ENCODE measurements at places on chromosomes 3 and 15. TPM values are rescaled to one million over a fixed set of nuclear protein-coding genes. Genes with fewer than 3 reads are reported as not detected.

LRTM1 gene
- not detected for total RNA-seq

GCNT3 gene
- not detected for total RNA-seq

LDHAL6B gene
- total RNA-seq = not detected

SNRPA1 gene
- total RNA-seq = 22.6 TPM

GREM1 gene
- 0.98 TPM for total RNA-seq

MTHFS gene
- 10.1 TPM for total RNA-seq

CAND2 gene
- 5.2 TPM for total RNA-seq

CACNA2D2 gene
- total RNA-seq = not detected

MYZAP gene
- 14.4 TPM for total RNA-seq

RGMA gene
- 0.10 TPM for total RNA-seq

PPCDC gene
- 12.7 TPM for total RNA-seq

TBC1D23 gene
- total RNA-seq = 45.9 TPM

FHIT gene
- 1.4 TPM for total RNA-seq

SAXO2 gene
- total RNA-seq = 1.8 TPM

CADPS gene
- not detected for total RNA-seq

CIB2 gene
- 2.9 TPM for total RNA-seq

SLC33A1 gene
- total RNA-seq = 32.3 TPM

SLC24A5 gene
- total RNA-seq = not detected

HRG gene
- total RNA-seq = not detected

RETNLB gene
- total RNA-seq = not detected

RASL12 gene
- total RNA-seq = not detected

TMEM212 gene
- not detected for total RNA-seq

RBMS3 gene
- 49.6 TPM for total RNA-seq

STAC gene
- 0.57 TPM for total RNA-seq

TTC21A gene
- total RNA-seq = 3.6 TPM

SPRED1 gene
- 24.5 TPM for total RNA-seq

ITIH1 gene
- total RNA-seq = not detected

PARP16 gene
- total RNA-seq = 6.2 TPM

SUSD5 gene
- total RNA-seq = 4.3 TPM

KBTBD8 gene
- total RNA-seq = 3.5 TPM

CHRM5 gene
- total RNA-seq = not detected

PLA2G4F gene
- not detected for total RNA-seq

INKA1 gene
- total RNA-seq = 15.4 TPM

RHCG gene
- total RNA-seq = not detected

WDR48 gene
- 25.5 TPM for total RNA-seq

CPA3 gene
- total RNA-seq = 0.98 TPM

CFAP91 gene
- 0.33 TPM for total RNA-seq

GRAMD2A gene
- total RNA-seq = not detected

CCNDBP1 gene
- total RNA-seq = 71.9 TPM

HAUS2 gene
- 27.8 TPM for total RNA-seq

RTP3 gene
- not detected for total RNA-seq

SCAMP2 gene
- 37.2 TPM for total RNA-seq

ISL2 gene
- 0.33 TPM for total RNA-seq

PLD1 gene
- total RNA-seq = 65.4 TPM

GOLGA6L22 gene
- not detected for total RNA-seq

SLC25A38 gene
- 17.0 TPM for total RNA-seq

SCN11A gene
- total RNA-seq = under 0.01 TPM

TMCO5A gene
- not detected for total RNA-seq

GOLGA8Q gene
- 0.48 TPM for total RNA-seq

C3orf22 gene
- total RNA-seq = not detected

SKOR1 gene
- total RNA-seq = 0.10 TPM

KCNAB1 gene
- 0.33 TPM for total RNA-seq

GPR156 gene
- total RNA-seq = 0.10 TPM

CLDN16 gene
- total RNA-seq = under 0.01 TPM

LEKR1 gene
- total RNA-seq = 0.33 TPM

Data from vein endothelial cell (primary cell).